ENCODE measurements at places on chromosomes 5 and 9.

DNA sequence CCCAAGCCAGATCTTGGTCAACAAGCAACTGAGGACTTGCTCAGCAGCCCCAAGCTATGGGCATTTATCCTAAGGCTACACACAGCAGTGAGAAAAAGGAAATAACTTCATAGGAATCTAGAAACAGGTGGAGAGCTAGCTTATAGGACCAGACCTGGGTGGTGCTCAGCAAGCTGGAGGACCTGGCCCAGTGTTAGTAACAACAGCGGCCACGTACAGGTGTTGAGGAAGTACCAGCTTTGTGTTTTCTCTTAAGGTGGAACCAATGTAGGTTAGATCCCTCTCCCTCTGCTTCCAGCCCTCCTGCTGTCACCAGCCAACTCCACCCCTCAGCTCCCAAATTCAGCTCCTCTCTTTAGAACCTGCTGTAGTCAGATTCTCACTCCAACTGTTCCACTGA, 43.4 kb downstream of the IRF1 start:
- H3K36me3 ChIP-seq, result peaks cover 8% of the 10 kb centered on the region
- no peaks in the 10 kb centered on the region for H3K27me3 ChIP-seq
- peak overlapping the region; percentile 89 for H3K27ac ChIP-seq
- DNase-seq, result no peak
- peak overlapping the region; percentile 70 for H3K4me3 ChIP-seq

DNA sequence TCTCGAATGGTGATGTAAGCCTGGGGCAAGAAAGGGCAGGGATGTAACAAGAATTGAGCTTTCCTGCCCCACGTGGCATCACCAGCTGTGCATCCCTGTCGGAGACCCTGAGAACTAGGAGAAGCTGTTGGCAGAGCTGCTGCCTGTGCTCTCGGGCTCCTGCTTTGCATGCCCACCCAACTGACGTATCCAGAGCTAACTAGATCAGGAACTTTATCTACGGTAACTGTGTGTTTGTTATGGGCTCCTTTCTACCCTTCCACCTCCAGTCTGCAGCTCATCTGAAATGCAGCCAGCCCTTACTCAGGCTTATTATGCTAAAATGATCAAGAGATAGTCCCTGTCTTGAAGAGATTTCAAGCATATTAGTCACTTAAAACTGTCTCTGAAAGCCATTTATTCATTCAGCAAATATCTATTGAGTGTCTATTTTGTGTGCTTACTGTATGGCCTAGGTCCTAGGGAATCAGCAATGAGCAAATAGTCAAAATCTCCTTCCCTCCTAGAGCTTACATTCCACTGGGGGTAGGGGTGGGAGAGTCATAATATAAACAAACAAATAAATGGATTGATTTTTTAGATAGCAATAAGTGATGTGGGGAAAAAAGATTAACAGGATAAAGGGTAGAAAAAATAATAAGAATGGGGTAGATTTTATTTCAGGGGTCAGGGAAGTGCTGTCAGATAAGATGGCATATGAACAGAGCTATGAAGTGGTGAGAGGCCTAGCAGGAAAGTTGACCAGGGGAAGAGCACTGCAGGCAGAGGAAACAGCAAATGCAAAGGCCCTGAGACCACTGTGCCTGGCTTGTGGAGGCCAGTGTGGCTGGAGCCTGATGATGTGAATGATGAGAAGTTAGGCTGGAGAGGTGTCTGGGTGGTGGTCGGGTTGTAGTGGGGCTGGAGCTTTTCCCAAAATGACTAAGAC, 118.2 kb downstream of the GALNT10 start:
- no peaks in the 10 kb centered on the region for H3K27me3 ChIP-seq
- peaks cover 21% of the 10 kb centered on the region for H3K4me1 ChIP-seq
- H3K27ac ChIP-seq, result peak overlapping the region; percentile 49
- H3K4me3 ChIP-seq, result peak overlapping the region; percentile 6

DNA sequence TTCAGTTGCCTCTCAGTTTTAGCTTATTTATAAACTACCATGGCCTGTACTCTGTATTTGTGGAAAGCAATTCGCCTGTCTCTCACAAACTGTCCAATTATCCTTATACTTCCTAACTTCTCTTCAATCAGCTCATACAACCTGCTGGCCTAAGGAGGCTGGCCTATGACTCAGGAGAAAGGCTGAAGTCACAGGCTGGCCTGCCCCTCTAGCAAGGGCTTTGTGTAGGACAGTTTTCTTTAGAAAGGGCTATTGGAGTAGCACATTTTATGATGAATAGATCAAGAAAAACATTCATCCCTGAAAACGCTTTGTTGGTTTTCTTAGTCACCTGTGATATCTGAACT, 988.7 kb upstream of the ARRDC3 start:
- H3K27me3 ChIP-seq, result no peaks in the 10 kb centered on the region
- no peak overlapping the region for H3K27ac ChIP-seq
- DNase-seq, result no peak
- no peaks in the 10 kb centered on the region for H3K4me1 ChIP-seq

DNA sequence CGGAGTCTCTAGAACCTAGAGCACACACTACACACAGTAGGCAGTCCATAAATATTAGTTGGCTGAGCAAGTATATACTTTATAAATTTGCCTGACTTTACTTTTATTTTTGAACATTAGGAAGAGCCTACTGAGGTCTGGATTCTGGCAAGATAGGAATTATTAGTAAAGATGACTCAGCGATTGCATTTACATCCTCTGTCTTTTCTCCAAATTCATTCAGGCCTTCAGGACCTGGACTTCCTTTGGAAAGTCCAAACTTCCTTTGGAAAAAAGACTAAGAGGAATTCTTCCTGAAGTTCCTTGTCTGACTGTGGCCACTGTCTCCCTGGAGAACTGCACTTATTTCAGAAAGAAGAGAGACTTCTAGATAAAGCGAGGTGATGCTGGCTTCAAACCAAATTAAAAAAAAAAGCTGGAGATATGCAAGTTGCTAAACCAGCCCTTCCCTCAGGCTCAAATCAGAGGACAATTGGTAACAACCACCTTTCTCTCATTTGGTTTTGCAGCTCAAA, 251.3 kb downstream of the GAS1 start:
- no peaks in the 10 kb centered on the region for H3K4me1 ChIP-seq
- H3K27ac ChIP-seq, result no peak overlapping the region
- DNase-seq, result no peak

DNA sequence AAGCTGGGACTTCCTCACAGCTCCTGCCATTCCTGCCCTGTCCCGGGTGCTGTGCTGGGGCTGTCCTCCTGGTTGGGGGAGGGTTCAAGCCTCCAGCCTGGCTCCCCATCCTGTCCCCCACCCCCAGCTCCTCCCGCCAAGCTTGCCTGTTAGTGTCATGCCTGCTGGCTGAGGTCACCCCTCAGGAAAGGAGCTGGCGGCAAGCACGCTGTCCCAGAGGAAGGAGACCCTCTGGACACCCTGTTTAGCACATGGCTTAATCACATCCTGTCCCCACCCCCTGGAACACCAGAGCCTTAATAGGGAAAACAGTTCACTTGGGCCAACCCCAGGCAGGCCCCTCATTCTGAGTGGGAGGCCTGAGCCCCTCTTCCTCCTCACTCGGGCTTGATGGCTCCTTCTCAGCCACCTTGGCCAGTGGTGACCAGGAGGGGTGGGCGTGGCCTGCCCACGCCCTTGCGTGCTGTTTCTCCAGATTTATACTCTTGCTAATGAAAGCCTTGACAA, 9.2 kb upstream of the PHYHD1 start:
- DNase-seq, result no peak
- H3K27ac ChIP-seq, result peak overlapping the region; percentile 92
- H3K27me3 ChIP-seq, result no peaks in the 10 kb centered on the region
- peaks cover 29% of the 10 kb centered on the region for H3K4me1 ChIP-seq
- H3K36me3 ChIP-seq, result peaks cover 12% of the 10 kb centered on the region

DNA sequence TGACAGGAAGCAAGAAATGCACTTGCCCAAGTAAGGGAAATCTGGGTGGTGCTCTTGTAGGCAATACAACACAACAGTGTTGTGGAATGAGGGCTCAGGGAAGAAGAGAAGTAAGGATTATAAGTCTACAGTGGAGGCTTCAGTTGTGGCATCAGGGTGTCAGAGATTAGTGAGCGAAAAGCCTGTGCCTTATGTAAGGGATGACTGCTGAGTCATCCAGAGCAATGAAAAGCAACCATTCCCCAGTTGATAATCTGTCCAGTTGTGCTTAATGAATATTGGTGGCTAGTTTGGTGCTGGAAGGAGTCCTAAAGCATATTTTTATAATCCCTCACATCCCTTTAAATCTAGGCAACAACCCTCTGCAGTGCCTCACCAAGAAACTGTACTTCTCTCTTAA, 42.0 kb downstream of the FBXO38 start:
- H3K4me1 ChIP-seq, result peaks cover 22% of the 10 kb centered on the region
- no peaks in the 10 kb centered on the region for H3K27me3 ChIP-seq
- H3K36me3 ChIP-seq, result peaks cover 25% of the 10 kb centered on the region
- no peak for DNase-seq
- H3K4me3 ChIP-seq, result no peak overlapping the region

- H3K4me1 ChIP-seq, result peaks cover 2% of the 10 kb centered on the region
- H3K27me3 ChIP-seq, result peaks cover 12% of the 10 kb centered on the region
- DNase-seq, result no peak
- no peaks in the 10 kb centered on the region for H3K36me3 ChIP-seq
These were observed 46.0 kb upstream of the AKNA start for GRCh38 chr9:114433720-114434255.

DNA sequence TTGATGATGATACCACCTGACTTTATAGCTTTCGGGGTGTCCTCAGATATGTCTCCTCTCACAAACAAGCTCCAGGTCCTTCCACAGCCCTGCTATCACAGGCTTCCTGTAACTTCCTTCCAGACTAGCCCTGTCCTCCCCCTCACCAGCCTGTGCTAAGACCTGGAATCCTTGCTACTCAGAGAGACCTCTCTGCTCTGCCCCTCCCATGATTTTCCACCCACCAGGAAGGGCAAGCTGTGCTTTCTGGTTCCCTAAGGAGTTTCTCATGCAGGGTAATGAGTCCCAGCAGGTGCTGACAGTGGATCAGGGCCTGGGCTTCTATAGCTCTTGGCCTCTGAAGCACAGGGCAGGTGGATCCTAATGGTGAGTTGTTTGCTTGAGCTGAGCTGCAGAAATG, 86.9 kb downstream of the AOPEP start:
- peaks cover 3% of the 10 kb centered on the region for H3K4me1 ChIP-seq
- H3K27ac ChIP-seq, result no peak overlapping the region
- peaks cover 4% of the 10 kb centered on the region for H3K36me3 ChIP-seq
- no peak for DNase-seq
- H3K27me3 ChIP-seq, result no peaks in the 10 kb centered on the region

- no peak overlapping the region for H3K27ac ChIP-seq
- H3K27me3 ChIP-seq, result peaks cover 77% of the 10 kb centered on the region
- DNase-seq, result no peak
- H3K36me3 ChIP-seq, result peaks cover 3% of the 10 kb centered on the region
- H3K4me3 ChIP-seq, result no peak overlapping the region
- no peaks in the 10 kb centered on the region for H3K4me1 ChIP-seq
These were observed 75.1 kb upstream of the FSTL4 start for GRCh38 chr5:133687212-133688061.

All from T-helper 17 cell (primary cell).